ENCODE measurements at places on chromosomes 12 and 14.

GRCh38 chr12:126944684-126945083, 1322.3 kb upstream of the TMEM132C start:
- no peak for DNase-seq

DNA sequence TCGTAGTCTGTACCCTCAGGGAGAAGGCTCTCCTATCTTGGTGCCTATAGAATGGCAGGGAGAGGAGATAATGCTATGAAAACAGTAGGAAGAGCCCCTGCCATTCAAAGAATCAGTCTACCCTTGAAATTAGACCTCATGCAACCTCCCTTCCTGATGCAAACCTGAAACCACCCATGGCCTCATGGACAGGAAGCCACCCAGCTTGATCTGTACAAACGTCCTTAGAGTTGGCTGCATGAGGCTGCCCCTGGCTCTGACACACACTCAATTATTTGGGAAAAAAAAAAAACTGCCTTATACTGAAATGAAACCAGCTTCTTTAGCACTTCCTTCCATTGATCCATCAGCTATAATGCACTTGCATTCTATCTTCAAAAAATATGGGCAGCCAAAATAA, 116.6 kb upstream of the BCL2L14 start:
- no peak for DNase-seq

- DNase-seq, result no peak
These were observed 104.4 kb upstream of the DIO2 start for GRCh38 chr14:80315681-80316080.

GRCh38 chr12:101891462-101891971, 14.1 kb downstream of the DRAM1 start:
- DNase-seq, result no peak

- no peak for DNase-seq
These were observed 42.2 kb upstream of the GCH1 start for GRCh38 chr14:54944737-54945391.

GRCh38 chr14:96393071-96393691, 1.3 kb downstream of the AK7 start:
- DNase-seq, result no peak

DNA sequence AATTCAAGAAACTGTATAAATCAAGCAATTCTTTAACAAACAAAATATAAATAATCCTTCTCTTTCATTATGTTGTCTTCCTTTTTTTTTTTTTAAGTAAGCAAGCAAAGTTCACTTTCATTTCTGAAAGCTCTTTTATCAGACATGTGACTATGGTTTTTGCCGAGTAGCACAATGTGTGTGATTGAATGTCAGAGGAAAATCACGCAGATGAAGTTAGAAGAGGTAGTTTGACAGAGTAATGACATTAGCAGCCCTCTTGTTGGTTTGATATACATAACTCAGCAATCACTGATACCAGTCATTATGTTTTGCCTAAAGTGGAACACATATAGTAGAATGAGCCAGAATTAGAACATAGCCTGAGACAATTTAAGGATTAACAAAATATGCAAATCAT, 19.0 kb downstream of the ALX1 start:
- DNase-seq, result no peak

DNA sequence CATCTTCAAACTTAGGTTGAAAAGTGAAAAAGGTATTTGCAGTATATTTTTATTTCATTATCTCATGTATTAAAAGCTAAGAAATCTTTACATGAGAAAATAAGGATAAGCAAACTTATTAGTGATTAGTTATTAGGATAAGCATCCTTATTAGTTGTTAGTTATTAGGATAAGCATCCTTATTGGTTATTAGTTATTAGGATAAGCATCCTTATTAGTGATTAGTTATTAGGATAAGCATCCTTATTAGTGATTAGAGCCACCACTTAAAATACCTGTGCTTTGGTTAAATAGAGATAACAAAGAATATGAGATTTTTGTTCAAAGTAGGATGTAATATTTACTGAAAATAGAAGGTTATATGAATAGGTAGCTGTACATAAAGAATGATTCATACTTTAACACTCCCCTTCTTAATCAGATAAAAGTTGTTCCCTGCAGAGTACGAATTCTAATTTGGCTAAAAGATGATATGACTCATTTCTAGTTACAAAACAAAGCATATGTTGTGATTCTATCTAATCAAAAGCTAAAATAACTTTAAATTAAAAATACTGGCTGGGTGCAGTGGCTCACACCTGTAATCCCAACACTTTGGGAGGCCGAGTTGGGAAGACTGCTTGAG, 56.4 kb downstream of the KDM5A start:
- DNase-seq, result no peak

DNA sequence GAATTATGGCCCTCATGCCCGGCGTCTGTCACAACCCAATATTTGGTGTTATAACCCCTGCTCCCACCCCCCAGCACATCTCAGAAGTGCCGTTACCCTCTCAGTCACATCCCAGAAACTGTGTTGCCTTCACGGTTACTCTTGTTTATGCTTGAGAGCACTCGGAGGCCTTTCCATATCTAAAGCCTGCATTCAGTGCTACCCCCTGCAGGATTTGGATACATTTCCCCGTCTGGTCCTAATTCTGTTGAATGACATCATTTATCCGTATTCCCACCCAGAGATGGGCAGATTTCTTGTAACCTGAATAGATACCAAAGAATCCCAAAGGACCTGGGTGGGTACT, 19.1 kb upstream of the FOS start:
- no peak for DNase-seq

- no peak for DNase-seq
These were observed 155.4 kb downstream of the C12orf75 start for GRCh38 chr12:105485921-105486320.

- DNase-seq, result no peak
These were observed 3.7 kb upstream of the RTL1 start for GRCh38 chr14:100907240-100907639.

GRCh38 chr12:73180734-73181133, 908.6 kb downstream of the TRHDE start:
- DNase-seq, result no peak

GRCh38 chr12:26245175-26245942, 50.0 kb downstream of the SSPN start:
- DNase-seq, result no peak

- DNase-seq, result peak; percentile 33
These were observed 142.0 kb downstream of the DUSP6 start for GRCh38 chr12:89210277-89210676.

GRCh38 chr12:56243731-56244181, 13.9 kb downstream of the SLC39A5 start:
- DNase-seq, result no peak

- DNase-seq, result no peak
These were observed 502.4 kb upstream of the ATP2B1 start for GRCh38 chr12:90211017-90211416.

Measured in neural progenitor cell (in vitro differentiated cells).